ENCODE measurements at places on chromosomes 2 and 18.

- no peak for DNase-seq
These were observed 263.5 kb upstream of the PXDN start for GRCh38 chr2:2007551-2008501.

DNA sequence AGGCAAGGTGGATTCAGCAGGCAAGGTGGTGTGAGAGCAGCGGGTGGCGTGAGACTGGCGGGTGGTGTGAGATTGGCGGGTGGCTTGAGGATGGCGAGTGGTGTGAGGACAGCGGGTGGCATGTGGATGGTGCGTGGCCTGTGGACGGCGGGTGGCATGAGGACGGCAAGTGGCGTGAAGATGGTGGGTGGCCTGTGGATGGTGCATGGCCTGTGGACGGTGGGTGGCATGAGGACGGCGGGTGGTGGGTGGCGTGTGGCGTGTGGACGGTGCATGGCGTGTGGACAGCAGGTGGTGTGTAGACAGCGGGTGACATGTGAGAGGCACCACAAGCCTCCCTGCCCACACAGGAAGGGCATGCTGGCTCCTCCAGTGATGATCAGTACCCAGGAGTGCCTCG is 186.9 kb upstream of the SALL3 start:
- no peak for DNase-seq

DNA sequence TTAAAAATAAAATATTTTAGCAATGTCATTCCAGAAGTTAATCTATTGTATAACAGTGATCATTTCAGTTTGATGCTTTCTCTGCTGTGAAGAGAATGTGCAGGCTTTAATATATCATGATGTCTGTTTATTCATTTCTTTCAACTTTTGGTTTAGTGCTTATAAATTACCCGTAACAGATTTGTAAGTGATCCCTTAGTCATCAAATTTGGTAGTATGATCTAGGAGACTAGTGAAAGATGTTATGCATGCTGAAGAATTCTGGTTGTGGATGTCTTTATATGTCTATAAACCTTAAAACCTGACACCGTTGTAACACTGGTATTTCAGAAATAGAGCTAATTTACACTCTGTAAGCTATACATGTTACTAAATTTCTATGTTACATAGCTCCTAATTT is 260.4 kb downstream of the CPS1 start:
- DNase-seq: no peak

DNA sequence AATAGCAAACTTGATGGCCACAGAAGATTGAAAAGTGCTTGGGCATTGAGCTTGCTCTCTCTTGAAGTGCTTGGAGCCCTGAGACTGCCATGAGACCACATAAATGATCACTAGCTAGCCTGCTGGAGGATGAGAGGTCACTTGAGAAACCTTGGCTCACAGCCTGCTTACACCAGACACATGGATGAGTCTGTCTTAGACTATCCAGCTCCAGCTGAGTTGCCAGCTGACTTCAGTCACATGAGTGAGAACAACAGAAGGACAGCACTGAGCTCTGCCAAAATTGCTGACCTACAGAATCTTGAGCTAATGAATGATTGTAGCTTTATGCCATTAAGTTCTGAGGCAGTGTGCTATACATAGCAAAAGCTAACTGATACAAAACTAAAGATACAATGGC is 18.1 kb downstream of the NABP1 start:
- DNase-seq: no peak

- no peak for DNase-seq
These were observed 60.6 kb downstream of the LRP2 start for GRCh38 chr2:169301596-169302335.

- DNase-seq: no peak
These were observed at the start of gene ADCY3 for GRCh38 chr2:24920098-24920808. Gene ADCY3, minus strand, starts transcription at chr2:24920237. Its CDS starts 1,250 bp downstream, at chr2:24918987.

DNA sequence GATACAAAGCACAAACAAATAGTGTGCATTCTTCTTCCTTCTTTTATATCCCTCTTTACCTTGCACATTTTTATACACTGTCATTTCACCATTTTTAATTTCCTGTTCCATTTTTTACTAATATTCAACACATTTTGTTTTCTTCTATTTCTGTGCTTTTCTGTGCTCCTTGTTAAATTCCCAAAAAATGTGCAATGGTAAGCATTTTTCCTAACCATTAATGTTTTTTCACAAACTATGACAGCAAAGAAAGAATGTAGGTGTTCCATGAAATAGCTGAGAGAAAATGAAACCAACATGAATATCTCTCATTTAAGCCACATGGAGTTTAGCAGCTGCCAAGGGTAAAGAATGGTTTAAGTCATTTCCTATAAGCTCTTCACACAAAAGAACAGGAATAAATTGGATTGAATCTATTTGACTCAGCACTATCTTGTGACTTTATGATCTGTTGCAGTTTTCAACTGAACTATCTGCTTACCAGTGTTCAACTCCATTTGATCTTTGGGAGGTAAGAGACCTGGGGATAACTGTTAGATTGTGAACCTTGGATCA is 145.7 kb upstream of the CDH19 start:
- no peak for DNase-seq

- no peak for DNase-seq
These were observed 28.2 kb downstream of the OSBPL1A start for GRCh38 chr18:24369426-24369825.

GRCh38 chr18:58721566-58722239 is 50.4 kb downstream of the MALT1 start:
- DNase-seq: no peak

DNA sequence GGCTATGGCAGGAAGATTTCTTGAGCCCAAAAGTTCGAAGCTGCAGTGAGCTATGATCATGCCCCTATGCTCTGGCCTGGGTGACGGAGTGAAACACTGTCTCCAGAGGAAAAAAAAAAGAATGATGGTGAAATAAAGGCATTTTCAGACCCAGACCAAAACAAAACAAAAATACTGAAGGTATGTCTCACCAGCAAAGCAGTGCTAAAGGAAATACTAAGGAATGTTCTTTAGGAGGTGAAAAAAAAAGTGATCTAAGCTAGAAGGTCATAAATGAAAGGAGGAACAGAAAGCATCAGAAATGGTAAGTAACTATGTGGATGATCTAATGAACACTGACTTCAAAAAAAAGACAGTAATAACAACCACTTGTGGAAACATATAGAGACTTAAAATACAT is 18.7 kb downstream of the SS18 start:
- DNase-seq: no peak

GRCh38 chr2:41521211-41521610 is 526.6 kb upstream of the PKDCC start:
- DNase-seq: no peak

GRCh38 chr2:39679805-39680204 is 14.1 kb downstream of the TMEM178A start:
- no peak for DNase-seq

DNA sequence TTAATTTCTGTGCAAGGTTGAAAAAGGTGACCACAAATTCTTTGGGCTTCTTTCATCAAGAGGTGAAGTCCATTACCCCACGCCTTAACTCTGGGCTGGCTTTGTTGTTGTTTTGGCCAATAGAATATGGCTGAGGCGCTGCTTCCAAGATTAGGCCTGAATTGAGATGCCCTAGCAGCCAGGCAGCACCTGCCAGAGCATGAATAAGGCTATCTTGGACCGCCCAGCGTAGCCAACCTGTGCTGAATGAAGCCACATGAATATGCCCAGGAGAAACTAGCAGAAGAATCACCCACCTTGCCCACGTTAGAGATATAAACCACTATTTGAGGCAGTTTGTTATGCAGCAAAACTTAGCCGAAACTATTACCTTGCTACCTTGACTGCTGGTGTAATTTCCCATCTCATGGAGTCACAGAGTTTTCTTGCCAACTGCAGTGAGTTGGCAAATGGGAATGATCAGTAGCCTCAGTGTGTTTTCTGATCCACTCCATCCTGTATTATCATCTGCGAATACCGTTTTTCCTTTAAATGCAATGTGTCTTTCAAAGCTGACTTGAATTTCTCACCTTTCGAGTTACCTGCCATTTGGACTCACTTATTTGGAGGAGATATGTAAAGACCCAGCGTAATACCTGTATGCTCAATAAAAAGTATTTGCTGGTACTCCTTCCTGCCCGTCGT is 679 bp downstream of the TSGA10 start:
- DNase-seq: no peak

DNA sequence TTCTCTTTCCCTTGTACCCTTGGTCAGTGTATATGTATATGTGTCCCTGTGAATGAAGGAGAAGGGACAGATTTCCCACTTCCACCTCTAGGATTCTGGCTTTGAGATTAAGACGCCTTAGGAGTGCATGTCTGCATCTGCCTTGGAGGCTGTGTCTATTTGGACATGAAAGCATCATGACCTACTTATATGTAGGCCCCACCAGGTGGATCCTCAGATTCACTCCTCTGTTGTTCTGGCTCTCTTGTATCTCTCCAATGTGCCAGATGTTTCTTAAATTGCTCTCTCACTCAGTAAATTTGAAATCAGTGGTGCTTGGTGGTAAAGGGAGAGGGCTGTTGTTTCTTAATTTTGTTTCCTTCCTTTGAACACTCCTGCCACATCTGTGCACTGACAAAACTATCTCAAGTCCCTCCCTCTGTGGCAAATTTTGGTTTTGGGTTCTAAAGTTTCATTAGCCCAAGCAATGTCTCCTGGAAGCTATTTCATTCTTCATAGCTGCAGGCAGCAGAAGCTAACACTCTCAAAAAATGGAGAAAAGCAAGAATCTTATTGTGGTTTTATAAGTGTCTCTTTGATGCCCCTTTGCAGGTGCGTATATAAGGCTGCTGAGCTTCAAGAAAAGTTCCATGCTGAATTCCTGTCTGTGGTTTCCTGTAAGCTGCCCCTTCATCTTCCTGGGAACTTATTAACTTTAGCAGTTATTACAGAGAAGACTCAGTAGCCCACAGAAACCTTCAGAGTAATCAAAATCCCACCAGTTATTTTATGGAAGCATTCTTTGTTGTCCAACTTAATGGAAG is 179.7 kb upstream of the SETBP1 start:
- DNase-seq: no peak

DNA sequence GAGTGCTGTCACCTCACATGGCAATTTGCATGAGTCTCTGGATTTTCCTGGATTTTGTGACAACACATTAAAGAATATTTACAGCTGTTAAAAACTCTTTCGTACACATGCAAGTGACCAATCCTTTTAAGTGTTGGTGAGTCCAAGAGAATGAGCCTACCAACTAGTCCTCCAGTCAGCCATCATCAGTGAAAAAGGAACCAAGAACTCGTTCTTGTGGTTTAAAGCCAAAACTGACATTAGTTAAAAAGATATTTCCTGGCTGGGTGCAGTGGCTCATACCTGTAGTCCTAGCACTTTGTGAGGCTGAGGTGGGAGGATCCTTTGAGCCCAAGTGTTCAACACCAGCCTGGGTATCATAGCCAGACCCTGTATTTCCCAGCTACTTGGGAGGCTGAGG is 215.4 kb upstream of the ITGA4 start:
- DNase-seq: no peak

DNA sequence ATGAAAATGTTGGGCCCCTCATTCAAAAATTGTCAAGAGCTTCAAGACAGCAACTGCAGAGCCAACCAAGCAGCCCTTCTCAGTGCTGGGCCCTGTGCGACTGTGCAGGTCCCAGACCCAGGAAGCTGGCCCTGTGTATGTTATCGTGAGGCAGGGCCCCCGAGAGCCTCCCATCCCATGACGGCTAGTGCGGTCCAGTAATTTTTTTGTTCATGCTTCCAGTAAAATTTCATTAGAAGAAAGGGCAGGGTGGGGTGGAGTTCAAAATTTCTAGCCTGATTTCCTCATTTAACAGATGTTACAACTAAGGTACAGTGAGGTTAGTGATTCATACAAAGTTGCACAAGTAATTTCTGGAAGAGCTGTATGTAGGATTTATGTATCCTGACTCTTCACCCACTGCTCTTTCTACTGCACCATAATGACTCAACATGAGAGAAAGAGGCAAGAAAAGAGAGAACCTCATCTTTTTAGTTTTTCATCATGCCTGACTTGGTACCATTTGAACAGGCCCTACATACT is 105.5 kb downstream of the ZEB2 start:
- no peak for DNase-seq

DNA sequence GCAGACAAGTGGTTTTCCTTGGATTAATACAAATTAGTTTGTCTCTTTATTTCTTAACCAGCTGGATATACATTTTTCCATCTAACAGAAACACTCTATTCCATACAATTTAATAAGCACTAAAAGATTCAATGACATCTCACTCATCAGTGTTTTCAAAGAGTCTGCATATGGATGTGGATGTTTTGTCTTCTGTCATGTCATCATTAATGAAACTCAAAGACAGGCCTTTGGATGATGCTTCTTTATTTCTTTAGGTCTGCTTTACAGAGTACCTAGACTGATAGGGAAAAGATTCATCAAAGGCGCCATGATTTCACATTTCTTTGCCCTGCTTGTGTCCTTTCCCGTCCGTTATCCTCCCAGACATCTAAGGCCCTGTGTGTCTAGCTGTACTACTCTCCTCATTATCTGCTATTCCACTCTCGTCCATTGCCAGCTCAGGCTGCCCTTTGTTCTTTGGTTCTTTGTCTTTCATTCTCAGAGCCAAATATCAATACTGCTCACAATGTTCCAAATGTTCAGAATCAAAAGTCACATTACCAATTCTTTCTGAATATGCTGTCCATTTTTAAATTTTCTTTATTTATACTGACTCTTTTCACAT is 232.3 kb upstream of the CHAC2 start:
- no peak for DNase-seq

DNA sequence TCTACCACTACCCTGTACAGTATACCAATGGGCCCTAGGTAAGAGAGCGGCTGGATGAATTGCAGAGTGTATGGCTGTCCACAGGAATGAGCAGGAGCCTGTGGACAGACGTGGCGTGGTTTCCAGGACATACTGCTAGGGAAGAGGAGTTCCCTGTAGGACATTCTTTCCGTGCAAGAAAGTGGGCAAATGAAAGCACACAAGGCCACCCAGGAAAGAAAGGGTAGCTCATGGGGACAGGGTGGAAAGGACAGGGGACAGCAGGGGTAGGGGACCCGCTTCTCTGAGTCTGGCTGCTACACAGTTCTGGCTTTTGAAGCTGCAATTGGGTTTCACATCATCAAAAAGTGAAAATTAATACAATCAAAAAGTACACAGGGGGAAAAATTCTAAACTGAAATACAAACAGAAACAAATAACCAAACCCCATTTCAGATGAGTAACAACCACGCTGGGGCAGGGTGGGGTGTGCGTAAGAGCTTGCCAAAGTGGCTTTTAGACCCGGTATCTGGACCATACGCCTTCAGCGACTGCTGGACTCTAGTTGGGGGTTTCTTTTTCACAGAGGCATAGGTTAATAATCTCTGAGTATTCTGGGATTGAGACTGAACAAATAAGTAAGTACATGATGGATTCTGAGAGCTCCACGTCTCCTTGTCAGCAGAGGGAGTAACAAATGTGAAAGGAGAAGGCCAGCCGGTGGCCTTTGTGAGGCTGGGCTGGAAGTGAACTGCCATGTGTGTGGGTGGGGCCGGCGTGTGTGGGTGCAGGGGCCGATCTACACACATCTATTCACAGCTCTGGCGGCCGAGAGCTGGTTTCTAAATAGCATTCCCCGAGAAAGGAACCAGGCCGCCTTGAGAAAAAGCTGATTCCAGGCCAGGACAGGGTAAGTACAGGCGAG is 84.0 kb downstream of the HDAC4 start:
- DNase-seq: no peak

- DNase-seq: no peak
These were observed 109.8 kb downstream of the FARSB start for GRCh38 chr2:222545823-222546795.

- DNase-seq: no peak
These were observed 2.9 kb upstream of the B3GNT7 start for GRCh38 chr2:231392431-231393148.
